ENCODE measurements at places on chromosomes 2 and 18.

DNA sequence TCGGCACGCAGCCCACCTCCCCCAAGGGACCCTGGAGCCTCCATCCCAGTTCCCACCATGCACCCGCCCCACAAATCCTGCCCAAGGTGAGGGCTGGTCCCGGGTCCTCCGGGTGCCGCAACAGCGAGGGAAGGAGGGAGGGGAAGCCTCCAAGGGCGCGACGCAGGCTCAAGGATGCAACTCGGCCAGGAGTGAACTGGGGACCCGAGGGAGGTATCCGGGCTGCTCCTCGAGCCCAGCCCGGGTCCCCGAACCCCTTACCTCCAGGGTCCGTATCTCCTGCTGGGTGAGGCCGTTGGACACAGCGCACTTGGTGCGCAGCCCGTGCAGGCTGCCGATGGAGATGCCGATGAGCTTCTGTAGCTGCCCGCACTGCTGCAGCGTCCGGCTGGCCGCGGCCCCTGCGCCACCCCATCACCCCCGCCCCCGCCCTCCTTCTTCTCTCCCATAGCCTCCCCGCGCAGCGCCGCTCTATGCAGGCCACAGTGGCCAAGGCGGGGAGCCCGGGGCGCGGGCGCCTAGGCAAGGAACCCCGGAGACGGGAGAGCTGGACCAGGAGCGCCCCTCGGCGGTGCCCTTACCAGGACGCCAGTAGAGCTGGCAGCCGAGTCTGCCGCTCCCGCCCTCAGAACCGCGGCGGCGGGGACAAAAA lies 124.1 kb downstream of the ANKRD30BL start:
- DNase-seq: no peak

- no peak for DNase-seq
Observed at GRCh38 chr2:171411791-171412483, 21.9 kb downstream of the METTL8 start.

GRCh38 chr2:16007167-16007934 lies 67.0 kb downstream of the MYCN start:
- no peak for DNase-seq

DNA sequence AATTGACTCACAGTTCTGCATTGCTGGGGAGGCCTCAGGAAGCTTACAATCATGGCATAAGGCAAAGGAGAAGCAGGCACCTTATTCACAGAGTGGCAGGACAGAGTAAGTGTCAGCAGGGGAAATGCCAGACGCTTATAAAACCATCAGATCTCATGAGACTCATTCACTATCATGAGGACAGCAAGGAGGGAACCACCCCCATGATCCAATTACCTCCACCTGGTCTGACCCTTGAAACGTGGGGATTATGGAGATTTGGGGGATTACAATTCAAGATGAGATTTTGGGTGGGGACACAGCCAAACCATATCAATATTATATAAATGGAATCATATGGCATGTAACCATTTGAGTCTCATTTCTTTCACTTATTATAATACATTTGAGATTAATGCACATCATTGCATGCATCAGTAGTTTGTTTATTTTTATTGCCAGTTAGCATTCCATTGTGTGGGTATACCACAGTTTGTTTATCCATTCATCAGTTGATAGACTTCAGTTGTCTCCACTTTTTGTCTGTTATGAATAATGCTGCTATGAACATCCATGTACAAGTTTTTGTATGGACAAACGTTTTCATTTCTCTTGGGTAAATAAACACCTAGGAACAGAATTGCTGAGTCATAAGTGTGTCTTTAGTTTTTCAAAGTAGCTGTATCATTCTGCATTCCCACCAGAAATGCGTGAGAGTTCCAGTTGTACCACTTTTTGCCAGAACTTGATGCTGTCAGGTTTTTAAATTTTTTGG lies 5.8 kb upstream of the SRBD1 start:
- DNase-seq: no peak

DNA sequence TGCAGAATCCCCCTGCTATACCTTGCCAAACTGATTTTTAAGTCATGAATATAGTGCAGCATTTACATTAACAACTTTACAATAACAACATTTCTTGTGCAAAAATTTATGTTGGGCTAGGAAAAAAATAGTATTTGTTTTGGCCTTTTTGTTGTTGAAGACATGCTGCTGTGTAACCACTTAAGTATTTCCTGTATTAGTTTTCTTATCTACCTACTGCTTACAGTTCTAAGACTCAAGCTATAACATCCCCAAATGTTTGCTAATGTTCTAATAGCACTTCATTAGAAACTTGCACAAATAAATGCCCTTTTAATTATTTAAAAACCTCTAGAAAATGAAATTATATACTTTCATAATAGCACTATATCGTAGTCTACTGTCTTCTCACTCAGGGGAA lies 154.3 kb upstream of the DOCK10 start:
- DNase-seq: no peak

GRCh38 chr2:120469426-120469825 lies 123.5 kb downstream of the INHBB start:
- no peak for DNase-seq

DNA sequence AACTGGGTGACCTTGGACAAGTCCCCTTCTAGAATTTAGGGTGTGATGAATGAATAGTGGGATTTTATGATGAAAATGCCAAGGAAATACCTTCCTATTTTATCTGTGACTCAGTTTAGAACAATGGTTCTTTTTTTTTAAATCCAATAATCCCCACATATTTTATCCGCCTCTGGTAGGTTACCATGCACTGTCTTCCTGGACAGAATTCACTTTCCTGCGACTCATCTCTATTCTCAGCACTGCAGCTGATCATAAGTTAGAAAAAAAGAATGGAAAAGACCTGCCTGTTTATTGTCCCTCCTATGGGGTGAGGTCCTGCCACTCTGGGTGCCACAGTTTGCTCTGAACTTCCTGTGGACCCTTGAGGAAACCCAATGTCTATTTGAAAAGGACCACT lies 73.1 kb downstream of the IRS1 start:
- no peak for DNase-seq

- no peak for DNase-seq
Observed at GRCh38 chr2:150695451-150696135, 208.1 kb upstream of the RND3 start.

DNA sequence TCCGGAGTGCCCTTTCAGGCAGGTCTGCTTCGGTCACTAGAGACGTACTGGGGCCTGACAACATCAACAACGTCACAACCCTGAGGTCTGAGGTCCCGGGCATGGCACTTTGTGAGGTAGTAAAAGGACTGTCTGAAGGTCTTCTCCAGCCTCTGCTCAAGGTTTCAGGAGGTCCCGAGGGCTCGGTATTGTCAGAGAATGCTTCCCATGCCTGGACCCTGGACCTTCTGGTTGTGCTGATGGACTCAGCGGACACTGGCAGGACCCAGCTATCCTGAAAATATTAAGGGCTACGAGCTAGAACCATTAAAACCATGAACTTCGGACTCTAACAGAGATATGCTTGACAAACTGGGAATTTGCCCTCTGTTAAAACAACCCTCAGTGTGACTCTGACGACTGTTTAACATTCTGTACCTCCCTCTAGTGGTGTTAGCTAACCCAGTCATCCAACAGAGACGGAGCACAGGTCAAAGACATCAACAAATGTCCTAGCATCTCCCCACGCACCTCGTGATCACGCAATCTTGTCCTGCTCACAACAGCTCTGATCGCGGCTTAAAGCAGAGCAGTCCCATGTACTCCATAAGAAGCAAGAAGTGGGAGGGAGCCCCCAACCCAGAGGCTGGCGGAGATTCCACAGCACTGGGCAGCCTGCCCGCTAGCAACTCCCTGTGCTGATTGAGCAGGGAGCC lies 96.5 kb downstream of the CCDC93 start:
- no peak for DNase-seq

DNA sequence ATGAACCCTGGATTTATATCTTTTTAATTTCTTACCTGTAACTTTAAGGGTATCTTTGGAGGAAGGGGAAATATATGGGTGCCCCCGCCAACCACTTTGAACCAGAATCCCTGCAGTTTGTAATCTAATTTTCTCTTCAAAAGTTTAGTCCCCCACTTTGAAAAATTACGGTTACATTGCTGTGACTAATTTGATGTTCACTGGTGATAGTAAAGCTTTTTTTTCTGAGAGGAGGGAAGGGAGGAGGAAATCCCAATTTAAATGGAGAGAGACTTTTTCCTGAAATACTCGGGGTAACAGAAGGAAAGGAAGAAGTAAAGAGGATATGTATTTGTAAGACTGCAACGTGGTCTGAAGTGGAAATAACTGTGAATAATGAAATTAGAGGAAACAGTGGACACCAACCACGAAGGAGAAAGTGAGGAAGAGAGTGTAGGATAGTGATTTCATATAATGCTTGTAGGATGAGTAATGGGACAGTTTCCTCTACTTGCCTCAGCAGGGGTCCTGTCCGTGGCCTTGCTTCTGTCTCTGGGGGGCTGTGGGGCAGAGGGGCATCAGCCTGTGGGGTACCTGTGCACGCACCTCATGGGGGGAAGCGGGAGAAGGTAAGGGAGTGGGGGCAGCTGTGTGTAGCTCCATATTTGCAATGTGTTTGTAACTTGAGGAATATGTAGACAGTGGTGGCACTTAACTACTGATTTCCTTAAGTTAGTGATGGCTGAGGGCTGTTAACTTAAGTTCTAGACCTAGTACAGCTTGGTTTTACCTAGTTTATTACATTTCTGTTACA lies 161.1 kb downstream of the LTBP1 start:
- DNase-seq: no peak

DNA sequence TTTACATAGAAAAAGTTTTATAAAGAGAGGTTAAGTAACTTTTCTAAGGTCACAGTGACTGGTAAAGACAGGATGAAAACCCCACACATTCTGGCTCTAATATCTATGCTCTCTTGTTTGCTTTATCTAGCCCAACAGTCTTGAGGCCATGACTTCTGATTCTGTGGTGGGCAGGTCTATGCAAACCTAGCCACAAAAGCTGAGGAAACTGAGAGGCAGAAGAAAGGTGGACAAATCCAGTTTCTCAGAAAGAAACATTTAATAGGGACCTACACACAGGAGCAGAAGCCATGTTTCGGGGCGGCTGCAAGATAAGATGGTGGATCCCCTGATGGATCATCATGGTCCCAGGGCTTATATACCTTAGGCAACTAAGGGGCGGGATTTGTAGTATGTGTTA lies 21.8 kb downstream of the HSPD1 start:
- no peak for DNase-seq

- DNase-seq: no peak
Observed at GRCh38 chr2:151543876-151544275, 134.2 kb downstream of the RIF1 start.

- DNase-seq: no peak
Observed at GRCh38 chr18:77822632-77823031, 573.0 kb downstream of the GALR1 start.

DNA sequence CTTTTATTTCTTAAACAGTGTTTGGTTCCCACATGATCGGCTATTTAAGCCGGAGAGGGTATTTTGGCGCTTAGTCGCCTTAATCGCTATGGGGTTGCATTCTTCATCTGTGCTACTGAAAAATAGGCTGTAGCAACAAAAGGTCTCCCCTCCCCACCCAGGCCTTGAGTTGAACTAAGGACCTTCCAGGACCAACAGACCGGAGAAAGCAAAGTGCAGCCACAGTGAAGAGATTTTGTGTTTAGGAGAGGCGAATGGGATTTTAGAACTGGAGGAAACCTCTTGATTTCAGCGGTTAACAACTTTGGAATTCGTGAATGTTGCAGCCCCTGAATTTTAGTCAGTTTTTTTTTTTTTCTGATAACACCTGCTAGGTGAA lies 1.4 kb downstream of the ITGA6 start:
- DNase-seq: no peak

DNA sequence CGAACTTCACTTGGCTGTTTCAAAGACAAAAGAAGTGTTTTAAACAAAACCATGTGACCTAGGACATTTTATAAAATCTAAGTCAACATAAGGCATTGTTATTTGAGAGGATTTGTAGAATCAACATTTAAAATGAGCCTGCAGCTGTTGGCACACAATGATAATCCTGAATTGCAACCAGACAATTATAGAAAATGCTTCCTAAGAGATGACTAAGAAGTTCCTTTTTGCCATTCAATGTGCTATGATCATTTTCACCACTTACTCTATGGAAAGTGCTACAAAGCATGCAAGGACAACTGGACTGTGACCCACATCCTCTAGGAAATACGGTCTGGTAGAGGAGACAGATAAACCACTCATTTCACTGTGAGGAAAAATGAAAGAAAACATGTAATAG lies 246.4 kb downstream of the CDH20 start:
- no peak for DNase-seq

DNA sequence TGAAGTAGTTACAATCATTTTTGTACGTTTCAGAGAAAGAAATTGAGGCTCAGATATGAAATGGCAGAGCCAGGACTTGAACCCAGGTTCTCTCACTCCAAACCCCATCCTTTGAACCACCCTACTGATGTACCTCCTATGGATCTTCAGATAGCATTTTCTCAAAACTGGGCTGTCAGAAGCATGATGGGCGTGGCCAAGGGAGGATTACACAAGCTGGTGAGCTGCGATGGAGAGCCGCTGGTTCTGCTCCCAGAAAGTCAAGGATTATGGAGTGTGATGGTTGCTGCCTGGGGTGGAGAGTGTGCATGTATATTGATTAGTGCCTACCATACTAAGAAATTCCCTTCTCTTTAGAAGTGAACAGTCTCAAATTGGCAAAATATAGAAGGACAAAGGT lies 47.0 kb upstream of the PPP1CB start:
- DNase-seq: no peak

DNA sequence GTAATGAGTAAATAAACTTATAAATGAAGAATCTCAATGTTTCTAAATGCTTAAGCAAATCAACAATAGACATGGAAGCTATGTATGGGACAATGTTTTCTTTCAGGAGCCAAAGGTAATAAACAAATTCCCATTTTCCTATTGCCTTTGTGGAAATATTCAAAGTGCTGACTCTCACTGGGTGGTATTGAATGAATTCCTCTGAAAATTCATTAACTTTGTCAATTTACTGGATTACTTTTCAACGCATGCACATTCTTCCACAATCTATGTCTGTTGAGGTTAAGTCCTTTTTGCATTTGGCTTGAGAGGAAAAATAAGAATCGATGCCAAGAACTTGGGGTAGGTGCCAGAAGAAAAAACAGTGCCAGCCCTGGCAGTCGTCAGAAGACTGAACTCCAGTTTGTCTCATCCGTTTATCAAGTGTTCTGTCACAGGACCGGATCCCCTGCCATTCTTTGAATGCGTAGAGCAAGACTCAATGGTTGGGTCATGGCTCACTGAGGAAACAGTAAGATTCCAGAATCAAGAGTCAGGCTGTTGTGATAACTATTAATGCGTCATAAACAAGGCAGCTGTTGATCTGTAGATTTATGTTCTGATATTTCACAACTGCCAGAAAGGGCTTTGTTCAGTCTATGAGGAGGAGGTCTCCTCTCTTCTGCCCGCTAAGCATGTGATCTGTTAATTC lies 133.3 kb downstream of the GFPT1 start:
- DNase-seq: no peak

DNA sequence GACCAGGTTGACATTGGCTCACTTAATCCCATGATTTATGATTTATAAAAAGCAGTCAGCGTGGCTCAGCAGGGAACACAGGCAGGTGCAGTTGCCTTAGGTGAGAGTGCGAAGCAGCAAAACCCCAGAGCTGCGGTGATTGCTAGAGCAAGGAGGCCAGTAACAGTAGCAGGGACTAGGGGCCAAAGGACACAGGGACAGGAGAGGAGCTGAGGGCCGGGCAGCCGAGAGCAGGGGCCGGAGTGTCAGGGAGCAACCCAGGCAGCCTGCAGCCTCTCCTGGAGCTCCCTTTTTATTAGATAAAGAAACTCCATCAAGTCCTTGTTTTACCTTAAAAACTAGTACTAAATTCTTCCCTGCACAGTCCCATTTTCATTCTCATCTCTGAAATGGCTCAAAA lies 4.3 kb downstream of the MC2R start:
- DNase-seq: no peak

Measured in tibial nerve (tissue), 4 donors.